ENCODE measurements at places on chromosomes 2 and 18.

DNA sequence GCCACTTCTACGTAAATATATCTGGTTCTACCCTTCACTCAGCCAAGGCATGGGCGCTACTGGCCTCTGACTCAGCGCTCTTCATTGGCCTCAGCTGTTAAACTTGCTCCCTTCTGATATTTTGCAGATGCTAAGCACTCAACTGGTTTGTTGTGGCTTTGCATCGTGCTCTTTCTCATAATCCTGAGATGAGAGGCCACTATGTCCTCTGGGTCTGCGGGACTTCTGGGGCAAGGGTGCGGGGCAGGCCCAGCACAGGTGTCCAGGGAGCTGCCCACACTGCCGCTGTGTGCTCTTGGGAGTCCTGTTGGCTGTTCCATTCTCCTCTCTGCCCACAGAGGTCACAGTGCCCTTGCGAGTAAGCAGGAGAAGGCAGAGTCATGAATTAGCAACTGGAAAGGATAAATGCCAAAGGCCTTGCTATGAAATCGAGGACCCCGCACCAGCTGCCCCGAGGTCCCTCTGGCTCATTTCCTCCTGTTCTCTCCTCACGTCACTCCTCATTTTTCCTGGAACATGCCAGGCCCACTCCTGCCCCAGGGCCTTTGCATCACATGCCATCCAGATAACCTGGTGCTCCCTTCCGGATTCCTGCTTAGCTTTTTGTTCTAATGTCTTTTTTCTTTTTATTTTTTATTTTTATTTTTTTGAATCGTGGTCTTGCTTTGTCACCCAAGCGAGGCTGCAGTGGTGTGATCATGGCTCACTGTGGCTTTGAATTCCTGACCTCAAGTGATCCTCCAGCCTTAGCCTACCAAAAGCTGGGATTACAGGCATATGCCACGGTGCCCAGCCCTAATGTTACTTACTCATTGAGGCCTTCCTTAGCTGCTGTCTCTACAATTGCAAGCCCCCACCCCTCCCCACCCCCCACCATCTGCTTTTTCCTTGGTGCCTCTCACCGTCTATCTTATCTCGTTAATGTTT lies 34.9 kb upstream of the MAT2A start:
- H3K27ac ChIP-seq = no peak overlapping the region
- peaks cover 6% of the 10 kb centered on the region for H3K27me3 ChIP-seq
- H3K4me3 ChIP-seq = no peak overlapping the region
- H3K4me1 ChIP-seq = no peaks in the 10 kb centered on the region
- DNase-seq = peak; percentile 10

DNA sequence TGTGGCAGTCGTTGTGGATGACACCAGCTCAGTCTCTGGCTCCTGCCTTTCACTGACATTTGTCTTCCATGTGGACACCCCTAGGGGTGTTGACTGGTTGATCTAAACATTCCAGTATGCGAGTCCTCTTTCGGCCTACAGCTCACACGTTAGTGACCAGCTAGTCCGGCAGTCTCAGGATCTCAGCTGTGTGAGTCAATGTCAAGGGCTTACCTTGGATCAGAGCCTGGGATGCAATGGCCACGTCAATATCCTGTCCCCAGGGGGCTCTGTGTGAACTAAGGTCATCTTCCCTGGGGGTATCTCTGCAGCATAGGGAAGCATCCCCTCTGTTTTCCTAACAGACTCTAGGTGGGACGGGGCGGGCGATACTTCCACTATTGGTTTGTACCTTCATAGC lies 35.1 kb upstream of the YWHAQ start:
- H3K4me3 ChIP-seq = no peak overlapping the region
- no peak for DNase-seq
- peaks cover 3% of the 10 kb centered on the region for H3K4me1 ChIP-seq
- H3K27ac ChIP-seq = no peak overlapping the region
- H3K36me3 ChIP-seq = no peaks in the 10 kb centered on the region

DNA sequence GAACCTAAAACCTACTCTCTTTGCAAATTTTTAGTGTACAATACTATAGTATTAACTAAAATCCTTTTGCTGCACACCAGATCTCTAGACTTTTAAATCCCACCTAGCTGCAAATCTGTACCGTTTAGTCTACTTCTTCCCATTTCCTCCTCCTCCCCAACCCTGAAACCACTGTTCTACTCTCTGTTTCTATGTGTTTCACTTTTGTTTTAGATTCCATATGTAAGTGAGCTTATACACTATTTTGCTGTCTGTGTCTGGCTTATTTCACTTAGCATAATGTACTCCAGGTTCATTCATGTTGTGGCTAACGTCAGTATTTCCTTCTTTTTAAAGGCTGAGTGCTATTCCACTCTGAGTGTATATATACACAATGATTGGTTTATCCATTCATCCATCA lies 18.4 kb upstream of the DSC2 start:
- H3K27me3 ChIP-seq = no peaks in the 10 kb centered on the region
- H3K4me1 ChIP-seq = peaks cover 2% of the 10 kb centered on the region
- H3K27ac ChIP-seq = no peak overlapping the region
- H3K4me3 ChIP-seq = no peak overlapping the region
- H3K36me3 ChIP-seq = no peaks in the 10 kb centered on the region

DNA sequence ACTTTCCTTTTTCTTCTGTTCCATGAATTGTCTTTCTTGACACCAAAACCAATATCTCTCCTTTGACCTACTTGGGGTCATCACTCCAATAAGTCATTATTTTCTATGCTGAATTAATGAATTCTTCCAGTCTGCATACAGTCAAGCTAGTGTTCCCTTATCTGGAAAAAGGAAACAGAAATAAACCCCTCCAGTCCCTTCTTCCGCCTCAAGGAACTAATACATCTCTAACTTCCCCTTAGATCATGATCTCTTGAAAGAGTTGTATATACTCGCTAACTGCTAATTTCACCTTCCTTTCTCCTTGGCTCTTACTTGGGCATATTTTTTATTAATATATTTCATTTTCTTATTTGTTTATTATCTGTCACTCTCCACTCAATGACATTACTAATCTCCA lies 7.3 kb upstream of the ARHGAP15 start:
- no peak overlapping the region for H3K27ac ChIP-seq
- no peak overlapping the region for H3K4me3 ChIP-seq
- peaks cover 15% of the 10 kb centered on the region for H3K36me3 ChIP-seq
- H3K4me1 ChIP-seq = peaks cover 16% of the 10 kb centered on the region

- H3K27ac ChIP-seq = peak overlapping the region; percentile 87
- H3K36me3 ChIP-seq = peaks cover 7% of the 10 kb centered on the region
- no peak for DNase-seq
- no peaks in the 10 kb centered on the region for H3K27me3 ChIP-seq
- H3K4me3 ChIP-seq = peak overlapping the region; percentile 54
Measured at GRCh38 chr2:176931588-176932563, 280.7 kb upstream of the HNRNPA3 start.

- no peak overlapping the region for H3K4me3 ChIP-seq
- peaks cover 17% of the 10 kb centered on the region for H3K27me3 ChIP-seq
- no peaks in the 10 kb centered on the region for H3K4me1 ChIP-seq
- H3K36me3 ChIP-seq = no peaks in the 10 kb centered on the region
- no peak overlapping the region for H3K27ac ChIP-seq
- DNase-seq = no peak
Measured at GRCh38 chr2:119147776-119148715, 10.5 kb downstream of the C1QL2 start.

DNA sequence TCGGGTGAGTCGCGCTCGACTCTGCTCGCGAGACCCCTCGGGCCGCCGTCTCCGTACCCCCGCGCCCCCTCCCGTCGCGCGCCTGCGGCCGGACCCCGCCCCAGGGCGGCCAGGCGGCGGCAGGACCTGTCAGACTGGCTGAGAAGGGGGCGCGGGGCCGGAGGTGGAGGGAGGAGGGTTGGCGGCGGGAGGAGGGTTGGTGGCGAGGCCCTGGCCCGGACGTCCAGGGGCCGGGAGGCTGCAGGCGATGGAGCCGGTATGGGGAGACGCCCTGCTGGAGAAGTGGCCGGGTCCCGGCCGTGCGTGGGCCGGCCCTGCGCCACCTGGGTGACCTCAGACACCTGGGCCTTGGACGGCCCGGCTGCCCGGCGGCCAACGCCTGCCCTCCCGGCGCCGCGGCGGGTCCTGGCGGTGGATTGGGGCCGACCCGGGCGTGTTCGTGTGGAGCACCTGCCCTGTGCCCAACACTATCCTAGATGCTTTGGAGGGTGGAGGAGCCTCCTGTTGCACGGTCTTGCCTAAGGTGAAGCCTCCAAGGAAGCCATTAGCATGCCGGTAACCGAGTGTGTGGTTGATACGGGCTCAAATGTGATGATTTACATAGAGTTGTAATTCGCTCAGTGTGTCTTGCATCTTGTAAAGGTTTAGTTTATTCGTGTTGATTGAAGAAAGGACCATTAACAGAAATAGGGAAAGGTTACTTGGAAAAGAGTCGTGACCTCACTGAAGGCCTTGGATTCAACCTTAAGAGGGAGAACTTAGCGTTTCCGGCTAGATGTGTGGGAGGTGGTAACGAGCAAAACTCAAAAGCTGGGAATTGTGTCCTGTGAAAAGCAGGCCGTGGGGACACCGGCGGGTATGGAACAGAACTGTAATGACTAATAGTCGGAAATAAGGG lies 550 bp downstream of the MYL12B start:
- H3K27ac ChIP-seq = peak overlapping the region; percentile 93
- peak; percentile 70 for DNase-seq
- no peaks in the 10 kb centered on the region for H3K27me3 ChIP-seq
- peak overlapping the region; percentile 99 for H3K4me3 ChIP-seq
- peaks cover 29% of the 10 kb centered on the region for H3K36me3 ChIP-seq

GRCh38 chr2:71333619-71334018 lies 2.0 kb downstream of the ZNF638 start:
- no peak for DNase-seq
- H3K27me3 ChIP-seq = peaks cover 10% of the 10 kb centered on the region
- H3K4me3 ChIP-seq = peak overlapping the region; percentile 100
- H3K4me1 ChIP-seq = peaks cover 27% of the 10 kb centered on the region
- peaks cover 18% of the 10 kb centered on the region for H3K36me3 ChIP-seq

DNA sequence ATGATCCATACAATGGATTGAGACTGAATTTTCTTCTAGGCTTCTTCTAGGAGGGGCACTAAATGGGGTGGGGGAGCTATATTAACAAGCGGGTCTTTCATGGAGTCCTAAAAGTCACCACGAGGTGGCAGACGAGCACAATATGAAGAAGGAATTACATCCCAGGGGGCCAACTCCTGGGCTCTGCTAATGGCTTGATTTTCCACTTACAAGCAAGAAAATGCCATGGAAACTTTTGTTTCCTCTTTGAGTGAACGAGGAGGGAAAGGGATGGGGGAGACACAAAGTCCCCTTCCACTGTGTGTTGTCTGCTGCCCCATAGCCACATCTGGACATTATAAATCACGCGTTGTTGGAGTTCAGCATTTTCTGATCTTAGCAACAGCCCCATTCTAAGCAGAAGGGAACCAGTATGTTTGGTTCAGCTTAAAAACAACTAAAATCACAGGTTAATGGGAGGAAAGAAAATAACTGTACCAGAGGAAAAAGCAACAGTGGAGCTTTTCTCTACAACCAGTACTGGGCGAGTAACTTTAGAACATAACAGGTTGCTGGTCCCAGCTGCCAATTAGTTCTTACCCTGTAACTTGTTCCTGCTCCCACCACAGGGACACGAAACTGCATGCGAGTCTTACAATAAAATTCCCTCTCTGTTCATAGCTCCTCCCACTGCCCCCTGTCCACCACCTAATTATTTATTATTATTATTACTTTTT lies 285.0 kb upstream of the PARD3B start:
- peaks cover 48% of the 10 kb centered on the region for H3K27me3 ChIP-seq
- no peak for DNase-seq
- no peaks in the 10 kb centered on the region for H3K36me3 ChIP-seq
- no peak overlapping the region for H3K27ac ChIP-seq

- no peak for DNase-seq
- H3K27me3 ChIP-seq = no peaks in the 10 kb centered on the region
- H3K4me1 ChIP-seq = no peaks in the 10 kb centered on the region
Measured at GRCh38 chr2:229474125-229474524, 203.0 kb upstream of the PID1 start.

GRCh38 chr2:128552141-128552805 lies 233.6 kb upstream of the HS6ST1 start:
- H3K4me3 ChIP-seq = no peak overlapping the region
- H3K27ac ChIP-seq = no peak overlapping the region
- DNase-seq = no peak
- peaks cover 1% of the 10 kb centered on the region for H3K27me3 ChIP-seq
- H3K4me1 ChIP-seq = no peaks in the 10 kb centered on the region
- H3K36me3 ChIP-seq = no peaks in the 10 kb centered on the region

- no peak for DNase-seq
- no peak overlapping the region for H3K4me3 ChIP-seq
- no peak overlapping the region for H3K27ac ChIP-seq
- peaks cover 11% of the 10 kb centered on the region for H3K27me3 ChIP-seq
- no peaks in the 10 kb centered on the region for H3K4me1 ChIP-seq
Measured at GRCh38 chr2:147442816-147443215, 402.0 kb upstream of the ACVR2A start.

- H3K36me3 ChIP-seq = no peaks in the 10 kb centered on the region
- H3K4me3 ChIP-seq = no peak overlapping the region
- no peak for DNase-seq
- no peaks in the 10 kb centered on the region for H3K4me1 ChIP-seq
- H3K27me3 ChIP-seq = no peaks in the 10 kb centered on the region
Measured at GRCh38 chr2:67050622-67051021, 346.5 kb upstream of the ETAA1 start.

- H3K4me1 ChIP-seq = peaks cover 39% of the 10 kb centered on the region
- H3K4me3 ChIP-seq = no peak overlapping the region
- DNase-seq = no peak
Measured at GRCh38 chr18:23229472-23229871, 94.2 kb downstream of the CABLES1 start.

DNA sequence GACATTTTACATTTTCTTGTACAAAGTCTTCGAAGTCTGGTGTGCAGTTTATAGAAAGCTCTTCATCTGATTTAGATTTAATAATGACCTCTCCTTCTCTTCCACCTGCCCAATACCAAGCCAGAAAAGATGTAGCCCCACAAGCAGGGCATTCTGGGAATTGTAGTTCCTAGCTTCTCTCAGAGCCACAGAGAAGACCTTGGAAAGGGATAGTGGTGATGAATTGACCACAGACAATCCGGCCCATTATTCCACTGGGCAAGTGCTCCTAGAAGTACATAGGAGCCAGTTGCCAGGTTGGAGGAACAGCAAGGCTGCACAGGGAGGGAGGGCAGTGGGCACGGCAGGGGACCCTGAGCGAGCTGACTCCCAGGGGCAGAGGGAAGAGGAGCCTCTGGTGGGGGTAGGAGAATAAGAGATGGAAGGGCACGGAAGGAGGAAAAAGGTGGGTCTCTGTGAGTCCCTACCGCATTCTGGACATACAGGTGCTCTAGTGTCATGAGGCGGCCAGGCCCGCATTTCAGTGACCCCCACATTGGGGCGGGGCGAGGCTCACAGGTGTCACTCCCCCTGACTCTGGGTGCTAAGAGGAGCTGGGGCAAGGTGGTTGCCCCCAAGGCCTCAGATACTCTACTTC lies 152.5 kb upstream of the HAAO start:
- DNase-seq = no peak
- H3K27me3 ChIP-seq = no peaks in the 10 kb centered on the region
- H3K4me1 ChIP-seq = peaks cover 6% of the 10 kb centered on the region
- no peak overlapping the region for H3K27ac ChIP-seq
- H3K36me3 ChIP-seq = no peaks in the 10 kb centered on the region

GRCh38 chr2:223054193-223054781 lies 2.3 kb downstream of the KCNE4 start:
- H3K4me3 ChIP-seq = no peak overlapping the region
- no peaks in the 10 kb centered on the region for H3K36me3 ChIP-seq
- peaks cover 5% of the 10 kb centered on the region for H3K27me3 ChIP-seq
- DNase-seq = no peak
- no peaks in the 10 kb centered on the region for H3K4me1 ChIP-seq
- H3K27ac ChIP-seq = no peak overlapping the region

- no peak overlapping the region for H3K27ac ChIP-seq
- DNase-seq = no peak
- no peak overlapping the region for H3K4me3 ChIP-seq
- peaks cover 6% of the 10 kb centered on the region for H3K36me3 ChIP-seq
- peaks cover 12% of the 10 kb centered on the region for H3K4me1 ChIP-seq
Measured at GRCh38 chr2:197358931-197359330, 48.4 kb upstream of the ANKRD44 start.
